ENCODE measurements at places on chromosomes 6 and 20.

DNA sequence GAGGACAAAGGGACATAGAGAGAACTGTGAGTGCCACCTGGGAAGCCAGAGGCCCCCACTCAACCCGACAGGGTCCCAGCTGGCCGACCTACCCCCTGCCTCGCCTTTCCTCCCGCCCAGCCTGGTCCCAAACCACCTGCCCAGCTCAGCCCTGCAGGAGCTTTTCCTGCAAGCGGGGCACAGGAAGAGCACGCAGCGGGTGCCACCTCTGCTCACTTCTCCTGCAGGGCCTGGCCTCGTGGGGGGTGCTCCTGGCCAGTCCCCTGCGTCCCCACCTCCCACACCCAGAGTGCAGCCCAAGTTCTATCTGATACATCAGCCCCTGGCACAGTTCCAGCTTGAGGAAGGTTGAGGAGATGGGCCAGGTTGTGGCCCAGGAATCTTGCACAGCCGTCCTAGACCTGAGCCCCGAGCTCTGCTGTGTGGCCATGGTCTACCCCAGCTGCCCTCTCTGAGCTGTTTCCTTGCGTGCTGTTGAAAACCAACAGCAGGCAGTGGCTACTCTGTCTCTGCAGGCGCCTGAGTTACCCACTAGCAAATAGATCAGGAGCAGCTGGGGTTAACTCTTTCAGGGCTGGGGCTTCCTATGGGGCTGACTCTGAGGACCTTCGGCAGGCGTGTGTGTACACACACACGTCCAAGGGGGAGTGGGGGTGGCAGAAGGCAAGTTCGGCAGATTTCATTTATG lies 1.7 kb downstream of the NECAB3 start:
- no peak for DNase-seq

DNA sequence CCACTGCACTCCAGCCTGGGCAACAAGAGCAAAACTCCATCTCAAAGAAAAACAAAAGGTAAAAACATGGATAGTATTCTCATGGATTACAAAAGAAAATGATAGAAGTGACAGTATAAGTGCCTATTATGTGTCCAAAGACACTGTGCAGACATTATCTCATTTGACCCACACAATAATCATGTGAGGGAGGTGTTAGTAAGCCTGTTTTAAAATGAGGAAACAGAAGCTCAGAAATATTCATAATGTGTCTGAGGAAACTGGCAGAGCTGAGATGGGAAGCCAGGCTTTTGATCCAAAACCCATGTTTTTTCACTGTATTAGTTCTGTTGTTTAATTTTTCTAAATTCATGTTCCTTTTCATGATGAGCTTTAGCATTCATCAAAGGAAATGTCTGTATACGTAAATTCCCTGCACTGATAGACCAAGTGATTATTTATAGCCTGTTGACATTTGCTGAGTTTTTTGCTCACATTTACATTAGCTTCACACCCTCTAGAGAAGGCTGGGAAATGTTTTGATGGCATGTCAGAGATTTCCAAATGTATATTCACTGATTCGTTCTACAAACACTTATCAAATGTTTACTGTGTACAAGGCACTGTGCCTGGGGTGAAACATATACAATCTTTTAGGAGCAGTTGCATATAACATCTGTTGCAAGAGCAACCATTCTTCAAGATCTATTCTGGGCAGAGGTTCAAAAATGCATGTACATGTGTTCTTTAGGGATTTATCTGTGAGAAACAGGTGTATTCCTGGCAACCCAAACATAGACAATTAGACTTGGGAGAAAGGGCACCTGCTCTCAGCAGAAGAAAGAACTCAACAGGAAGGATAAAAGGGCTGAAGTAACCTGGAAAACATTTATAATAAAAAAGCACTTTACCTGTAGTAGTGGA lies 331.5 kb downstream of the SAMD5 start:
- DNase-seq = no peak

DNA sequence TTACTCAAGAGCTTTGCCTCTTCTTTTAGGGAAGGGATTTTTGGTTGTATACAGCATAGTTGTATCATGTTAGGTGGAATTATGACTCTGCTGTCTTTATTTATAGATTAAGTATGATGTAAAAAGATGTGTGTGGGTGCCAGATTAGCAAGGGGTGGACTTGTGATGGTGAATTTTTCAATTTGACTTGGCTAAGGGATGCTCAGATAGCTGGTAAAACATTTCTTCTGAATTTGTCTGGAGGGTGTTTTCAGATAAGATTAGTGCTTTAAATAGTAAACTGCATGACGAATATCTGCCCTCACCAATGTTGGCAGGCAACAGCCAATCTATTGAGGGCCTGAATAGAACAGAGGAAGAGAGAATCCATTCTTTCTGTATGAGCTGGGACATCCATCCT lies 173.3 kb upstream of the TNFAIP3 start:
- DNase-seq = no peak

DNA sequence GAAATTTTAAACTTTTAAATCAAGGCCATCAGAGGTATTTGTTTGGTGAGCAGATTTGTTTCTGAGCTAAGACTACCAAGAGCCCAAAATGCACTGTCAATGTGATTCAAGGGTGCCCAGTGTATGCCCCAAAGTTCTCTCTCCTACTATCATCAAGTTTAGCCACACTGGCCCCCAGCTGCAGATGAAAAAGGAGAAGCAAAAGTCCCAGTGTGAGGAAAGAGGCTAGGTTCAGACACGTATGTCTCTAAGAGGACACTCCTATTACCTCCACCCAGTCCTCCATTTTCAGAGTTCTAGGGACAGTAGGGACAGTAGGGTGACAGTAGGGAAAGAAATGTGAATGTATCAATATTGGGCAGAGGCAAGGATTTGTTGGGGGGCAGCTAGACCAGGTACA lies 230.8 kb downstream of the CD83 start:
- DNase-seq = no peak

- no peak for DNase-seq
Observed at GRCh38 chr20:8304124-8304816, 172.2 kb downstream of the PLCB1 start.

DNA sequence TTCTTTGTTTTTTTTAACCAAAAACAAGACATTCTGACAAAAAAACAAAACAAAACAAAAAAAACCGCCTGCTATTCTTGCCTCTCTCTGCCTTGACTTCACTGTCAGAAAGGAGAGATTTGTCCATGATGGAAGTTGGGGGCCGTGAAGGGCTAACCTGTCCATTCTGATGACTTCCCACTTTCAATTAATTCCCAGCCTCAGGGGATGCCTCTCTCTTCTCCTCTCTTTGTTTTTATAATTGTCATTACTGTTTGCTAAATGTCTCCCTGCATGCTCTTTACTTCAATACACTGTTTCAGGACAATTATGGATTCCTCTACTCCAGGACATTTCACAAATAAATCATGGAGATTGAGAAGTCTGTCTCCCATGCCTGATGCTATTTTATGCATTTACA lies 130.5 kb upstream of the CNR1 start:
- no peak for DNase-seq

GRCh38 chr6:113480616-113481015 lies 376.5 kb upstream of the MARCKS start:
- no peak for DNase-seq

DNA sequence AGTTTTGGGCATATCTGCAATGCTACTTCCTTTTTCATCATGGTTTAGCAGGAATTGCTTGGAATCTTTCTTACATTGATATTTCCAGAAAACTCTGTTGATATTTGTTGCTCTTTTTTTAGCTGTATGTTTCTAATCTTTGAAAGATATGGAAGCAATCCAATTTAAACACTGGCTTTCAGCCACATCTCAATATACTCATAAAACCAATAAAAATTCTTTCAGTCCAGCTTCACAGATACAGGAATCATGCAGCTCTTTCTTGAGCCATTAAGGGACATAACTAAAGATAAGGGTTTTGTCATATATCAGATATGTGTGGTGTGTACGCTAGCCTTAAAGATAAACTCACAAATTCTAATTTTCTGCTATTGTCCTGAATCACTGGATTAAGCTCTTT lies 47.4 kb downstream of the PKIB start:
- no peak for DNase-seq

- peak; percentile 82 for DNase-seq
Observed at GRCh38 chr6:143689852-143690251, 12.1 kb downstream of the PHACTR2 start.

DNA sequence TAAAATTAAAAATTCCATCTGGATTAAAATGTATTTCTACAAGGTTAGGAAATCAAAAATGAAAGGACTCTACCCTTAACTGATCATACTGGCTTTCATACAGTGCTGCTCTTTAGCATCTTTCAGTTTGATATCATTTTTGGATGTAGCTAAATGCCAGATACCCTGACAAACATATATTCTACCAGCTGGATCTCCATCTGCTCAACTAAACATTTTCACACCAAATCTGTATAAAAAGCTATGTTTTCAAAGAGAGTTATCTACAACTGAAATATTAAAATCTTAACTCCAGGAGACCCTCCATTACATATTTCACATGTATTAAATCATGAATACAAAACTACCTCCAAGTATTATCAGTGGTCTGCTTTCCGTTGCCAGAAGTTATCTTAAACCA lies 95.7 kb downstream of the EPHA7 start:
- no peak for DNase-seq

- DNase-seq = no peak
Observed at GRCh38 chr6:37011656-37012378, 6.4 kb downstream of the FGD2 start.

GRCh38 chr6:38152620-38153019 lies 333.1 kb downstream of the ZFAND3 start:
- no peak for DNase-seq

- no peak for DNase-seq
Observed at GRCh38 chr20:36200451-36200850, 35.8 kb upstream of the AAR2 start.

DNA sequence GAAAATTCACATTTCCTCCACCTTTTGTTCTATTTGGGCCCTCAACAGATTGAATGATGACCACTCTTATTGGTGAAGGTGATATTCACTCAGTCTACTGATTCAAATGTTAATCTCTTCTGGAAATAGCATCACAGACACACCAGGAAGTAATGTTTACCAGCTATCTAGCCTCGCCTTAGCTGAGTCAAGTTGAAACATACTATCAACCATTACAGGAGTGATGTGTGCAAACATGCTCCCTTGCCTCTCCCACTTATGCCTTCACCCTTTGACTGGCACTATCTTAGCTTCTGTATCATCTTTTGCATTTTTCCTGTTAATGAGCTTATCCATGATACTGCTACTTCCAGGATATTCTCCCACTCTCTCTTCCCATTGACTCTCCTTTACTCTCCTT lies 191.9 kb downstream of the CENPW start:
- DNase-seq = no peak

- no peak for DNase-seq
Observed at GRCh38 chr20:58984691-58985090, 3.6 kb downstream of the NELFCD start.

Data from astrocyte of the hippocampus (primary cell).